ENCODE measurements at places on chromosomes 16 and 17.

DNA sequence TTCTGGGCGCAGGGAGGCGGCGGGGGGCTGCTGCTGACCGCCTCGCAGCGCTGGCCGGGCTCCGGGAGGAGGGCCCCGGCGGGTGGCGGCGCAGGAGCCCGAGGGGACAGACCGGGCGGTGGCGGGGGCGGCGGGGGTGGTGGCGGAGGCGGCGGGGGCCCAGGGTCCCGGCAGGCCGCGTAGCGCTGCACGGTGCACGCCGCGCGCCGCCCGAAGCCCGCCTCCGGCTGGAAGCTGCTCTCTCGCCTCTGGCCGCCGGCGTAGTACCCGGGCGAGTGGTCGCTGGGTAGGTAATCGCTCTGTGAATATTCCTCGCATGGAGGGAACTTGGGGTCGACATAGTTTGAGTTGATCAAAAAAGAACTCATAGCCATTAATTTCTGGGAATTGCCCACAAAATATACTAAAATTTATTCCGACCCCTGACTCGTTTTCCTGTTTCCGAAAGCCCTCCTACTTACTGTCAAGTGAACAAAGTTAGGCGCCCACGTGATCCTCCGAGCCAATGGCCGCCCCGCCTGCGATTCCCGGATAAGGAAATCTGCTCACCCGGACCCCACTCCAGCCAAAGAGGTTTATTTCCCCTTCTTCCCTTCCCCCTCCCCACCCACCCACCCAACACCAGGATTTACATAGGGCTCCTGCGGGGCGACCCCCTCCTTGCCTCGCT lies at the start of gene HOXB4:
Gene HOXB4, minus strand, starts transcription at position 405 of the 670 bp plus-strand sequence. Its CDS starts 31 bp downstream, at position 374.
- DNase-seq: peak; percentile 81

DNA sequence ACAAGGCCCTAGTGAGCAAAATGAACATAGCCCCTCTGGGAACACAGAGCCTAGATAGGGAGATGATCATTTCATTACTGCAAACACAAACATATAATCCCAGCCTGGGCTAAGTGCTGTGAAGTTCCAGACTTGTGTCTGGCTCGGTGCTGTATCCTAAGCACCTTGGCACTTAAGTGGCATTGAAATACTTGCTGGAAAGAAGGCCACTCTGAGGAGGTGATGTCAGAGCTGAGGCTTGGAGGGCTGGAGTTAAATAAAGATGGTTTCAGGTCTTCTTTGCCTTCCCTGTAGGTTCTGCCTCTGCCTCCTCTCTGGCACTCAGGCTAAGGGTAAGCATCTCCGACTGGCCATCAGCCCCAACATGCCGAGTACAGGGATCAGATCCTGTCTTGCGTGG lies 2.4 kb upstream of the CACNA1G start:
- DNase-seq: no peak

DNA sequence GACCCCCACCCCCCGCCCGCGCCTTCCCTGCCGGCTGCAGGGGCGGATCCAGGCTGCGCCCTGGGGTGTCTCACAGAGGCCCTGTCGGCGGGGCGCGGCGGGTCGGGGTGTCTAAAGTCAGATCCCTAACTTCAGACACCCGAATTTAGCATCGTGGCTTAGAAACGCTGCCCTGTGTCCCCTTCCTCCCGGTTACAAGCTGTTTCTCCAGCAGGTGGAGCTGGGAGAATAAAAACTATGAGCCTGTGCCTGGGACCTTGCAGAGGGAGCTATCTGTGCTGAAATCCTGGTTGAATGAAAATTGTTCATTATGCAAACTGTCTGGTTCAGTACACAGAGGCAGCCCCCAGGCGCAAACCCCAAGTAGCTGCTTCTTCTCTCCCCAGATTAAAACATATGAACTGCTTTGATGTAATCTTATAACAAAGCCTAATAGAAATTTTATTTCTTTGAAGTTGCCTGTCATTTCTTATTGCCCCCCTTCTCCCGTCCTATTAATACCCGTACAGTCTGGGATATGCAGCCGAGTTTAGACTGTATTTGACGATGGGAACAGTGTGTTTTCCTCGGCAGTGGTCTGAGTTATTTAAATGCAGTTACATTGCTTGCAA lies 79.0 kb downstream of the RPA1 start:
- peak; percentile 41 for DNase-seq

GRCh38 chr16:17515421-17516210 lies 44.9 kb upstream of the XYLT1 start:
- DNase-seq: peak; percentile 42

DNA sequence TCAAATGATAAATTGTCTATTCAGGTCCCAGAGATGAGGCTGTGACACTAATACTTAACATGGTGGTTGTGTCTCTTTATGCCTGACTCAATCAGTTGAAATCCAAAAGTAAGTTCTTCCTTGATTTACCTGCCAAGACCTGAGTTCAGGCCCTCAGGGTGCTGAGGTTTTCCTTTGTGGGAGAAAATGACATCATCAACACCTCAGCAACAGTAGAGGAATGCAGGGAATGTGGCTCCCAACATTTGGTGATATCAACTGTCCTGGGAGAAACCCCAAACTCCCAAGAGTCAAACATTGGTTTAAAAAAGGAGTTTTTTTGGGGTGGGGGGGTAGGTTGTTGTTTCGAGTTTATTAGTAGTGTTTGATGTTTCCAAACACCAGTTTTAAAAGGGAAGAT lies 14.7 kb downstream of the RNF43 start:
- no peak for DNase-seq

Measured in kidney capillary endothelial cell (primary cell).